H4 (cell line): ENCODE measurements at places on chromosomes 2 and 18.

DNA sequence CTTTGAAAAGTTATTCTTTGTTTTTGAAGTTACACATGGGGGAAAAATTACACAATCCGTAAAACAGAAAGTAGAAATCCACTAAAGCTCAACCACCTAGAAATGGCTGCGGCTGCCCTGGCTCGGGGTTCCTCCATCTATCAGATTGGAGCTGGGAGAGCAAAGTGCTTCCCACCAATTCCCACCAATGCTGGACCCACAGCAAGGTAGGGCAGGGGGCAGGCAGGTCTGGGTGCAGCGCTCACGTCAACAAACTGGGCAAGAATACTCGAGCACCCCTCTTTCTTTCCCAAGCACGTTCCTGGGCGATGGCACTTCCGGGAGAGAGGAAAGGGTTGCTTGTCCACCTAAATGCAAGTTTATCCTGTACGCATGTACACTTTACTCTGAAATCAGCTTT is 217.6 kb downstream of the NDUFA10 start:
- DNase-seq = no peak

- peak; percentile 65 for DNase-seq
Measured at GRCh38 chr18:59787998-59788790, 91.0 kb upstream of the CCBE1 start.

GRCh38 chr2:163834221-163834620 is 98.4 kb upstream of the FIGN start:
- no peak for DNase-seq

GRCh38 chr2:172596776-172597175 is 40.9 kb downstream of the PDK1 start:
- DNase-seq = no peak

GRCh38 chr2:147530033-147530432 is 314.8 kb upstream of the ACVR2A start:
- DNase-seq = no peak

DNA sequence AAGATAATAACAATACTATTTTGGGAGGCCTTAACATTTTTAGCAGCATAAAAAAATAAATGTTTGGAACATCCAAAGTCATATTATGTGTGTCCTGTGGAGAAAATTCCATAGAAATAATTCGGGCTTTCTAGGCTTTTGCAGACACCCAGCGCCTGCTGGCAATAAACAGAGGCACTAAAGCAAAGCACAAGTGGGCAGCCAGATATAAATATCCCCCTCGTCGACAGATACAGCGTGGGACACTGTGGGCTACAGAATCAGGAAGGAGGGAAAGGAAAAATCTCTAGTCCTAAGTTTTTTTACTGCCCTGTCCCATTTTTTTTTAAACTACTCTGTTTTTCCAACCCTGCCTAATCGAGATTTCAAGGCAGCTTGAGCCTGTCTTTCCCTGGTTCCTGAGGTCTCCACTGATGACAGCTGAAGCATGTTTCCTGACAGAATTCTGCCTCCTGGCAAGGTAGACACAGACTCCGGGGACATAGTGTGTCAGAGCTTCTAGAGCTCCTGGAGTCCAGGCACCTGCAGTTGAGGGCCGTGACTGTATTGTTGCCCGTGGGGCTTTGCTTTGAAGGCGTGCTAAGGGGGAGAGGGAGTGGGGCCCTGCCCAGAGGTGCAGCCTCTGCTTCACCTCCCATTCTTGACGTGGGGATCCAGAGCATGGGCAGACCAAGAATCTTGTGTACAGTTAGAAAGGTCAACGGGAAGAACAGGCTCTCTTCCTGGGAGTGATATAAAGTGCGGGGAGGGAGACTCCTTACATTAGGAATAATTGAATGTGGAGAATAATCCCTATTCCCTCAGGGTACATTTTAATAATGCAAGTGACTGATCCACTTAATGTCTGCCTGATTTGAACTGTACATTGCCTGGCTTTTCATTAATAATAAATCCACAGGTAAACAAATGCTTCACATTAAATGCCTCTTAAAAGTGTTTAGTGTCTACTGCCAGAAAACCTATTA is 232.3 kb downstream of the DCC start:
- no peak for DNase-seq

- no peak for DNase-seq
Measured at GRCh38 chr2:290090-290722, 2.3 kb upstream of the ALKAL2 start.

DNA sequence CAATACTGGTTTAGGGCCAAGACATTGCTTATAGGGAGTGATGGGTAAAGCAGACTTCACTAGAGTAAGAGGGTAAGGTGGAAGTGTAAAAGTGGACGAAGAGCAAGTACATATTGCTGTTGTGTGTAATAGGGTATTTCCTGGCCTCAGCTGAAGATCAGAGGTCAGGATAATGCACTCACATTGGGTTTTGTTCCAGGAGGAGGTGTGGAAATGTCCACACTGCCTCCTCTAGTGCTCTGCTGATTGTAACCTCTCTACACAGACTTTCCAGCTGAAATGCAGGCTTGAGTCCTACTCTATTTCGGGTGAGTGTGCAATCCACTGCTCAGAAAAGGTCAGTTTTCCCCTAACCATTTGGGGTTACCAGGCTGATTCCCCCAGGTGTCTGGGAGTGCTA is 41.7 kb upstream of the PLA2R1 start:
- no peak for DNase-seq

DNA sequence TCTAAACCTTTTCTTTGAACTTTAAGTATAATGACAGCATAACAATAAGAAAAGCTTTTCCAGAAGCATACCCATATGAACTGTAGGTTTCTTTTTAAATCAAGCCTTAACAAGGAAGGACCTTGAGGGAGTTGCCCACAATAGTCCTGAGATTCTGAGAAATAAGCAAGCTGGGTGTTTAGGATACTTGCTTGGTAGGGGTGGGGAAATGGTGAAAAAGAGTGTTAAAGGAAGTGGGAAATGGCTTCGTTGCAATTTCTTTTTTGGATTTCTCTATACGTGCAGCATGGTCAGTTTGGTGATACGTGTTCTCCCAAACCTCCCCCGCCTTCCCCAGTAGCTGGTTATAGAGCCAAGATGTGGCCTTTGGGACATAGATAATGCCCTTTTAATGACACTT is 17.2 kb downstream of the INSIG2 start:
- no peak for DNase-seq

- DNase-seq = no peak
Measured at GRCh38 chr18:40863801-40864200, 1091.2 kb upstream of the PIK3C3 start.

- peak; percentile 70 for DNase-seq
Measured at GRCh38 chr2:152497481-152498052, 162.6 kb downstream of the FMNL2 start.

DNA sequence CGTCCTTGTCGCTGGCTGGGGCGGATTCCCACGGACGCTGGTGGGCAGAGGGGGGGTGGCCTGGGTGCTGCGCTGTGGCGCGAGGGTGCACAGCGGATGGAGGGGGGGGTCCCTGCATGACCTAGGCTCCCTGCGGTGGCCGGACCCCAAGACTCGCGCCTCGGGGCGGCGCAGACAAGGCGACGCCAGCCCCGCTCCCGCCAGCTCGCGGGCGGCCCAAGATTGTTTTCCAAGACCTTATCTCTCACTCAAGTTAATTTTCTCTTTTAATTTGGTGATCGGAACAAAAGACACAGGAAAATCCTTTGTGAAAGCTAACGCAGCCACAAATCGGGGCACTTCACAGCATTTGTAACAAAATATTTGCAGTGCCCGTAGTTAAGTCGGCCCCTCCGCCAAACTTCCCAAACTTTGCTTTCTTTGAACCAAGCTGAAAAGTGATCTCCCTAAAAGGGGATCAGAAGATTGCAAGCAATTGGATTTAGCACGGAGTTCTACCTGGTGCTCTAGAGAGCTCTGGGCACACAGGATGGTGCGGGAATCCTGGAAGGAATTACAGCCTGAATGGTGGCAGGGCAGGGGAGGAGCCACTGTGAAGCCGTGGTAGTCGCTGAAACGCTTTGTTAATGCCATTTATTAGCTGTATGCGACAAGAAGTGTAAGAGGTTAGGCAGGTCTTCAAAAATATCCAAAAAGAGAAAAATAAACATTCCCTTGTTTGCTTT is 4.8 kb upstream of the ID2 start:
- no peak for DNase-seq

- no peak for DNase-seq
Measured at GRCh38 chr2:22826703-22827102, 558.3 kb upstream of the KLHL29 start.

DNA sequence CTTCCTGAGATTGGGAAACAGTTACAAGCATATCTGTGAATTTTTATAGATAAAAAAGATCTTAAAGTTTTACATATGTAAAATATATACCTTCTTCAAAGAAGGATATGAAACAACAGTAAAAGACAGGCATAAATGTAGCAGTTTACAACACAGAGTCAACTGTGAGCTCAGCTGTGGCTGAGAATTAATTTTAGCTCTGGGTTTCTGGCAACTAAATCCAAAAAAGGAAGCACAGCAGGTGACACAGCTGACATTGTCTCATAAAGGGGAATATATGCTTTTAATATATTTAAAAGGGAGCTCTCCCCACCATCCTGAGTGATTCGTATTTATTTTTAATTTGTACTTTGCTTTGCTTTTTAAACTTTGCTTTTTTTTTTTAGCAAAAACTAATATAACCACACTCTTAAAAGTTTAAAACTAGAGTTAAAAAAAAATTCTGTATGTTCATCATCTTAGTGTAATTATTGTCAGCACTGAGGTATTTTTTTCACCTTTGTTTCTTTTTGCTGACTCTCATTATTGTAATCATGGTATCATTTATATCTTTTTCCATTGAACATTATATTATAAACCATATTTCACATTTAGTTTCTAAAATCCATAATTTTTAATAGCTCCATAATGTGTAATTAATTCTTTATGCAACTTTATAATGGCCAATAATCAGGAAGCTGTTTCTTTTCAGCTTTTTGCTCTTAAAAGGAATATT is 6.7 kb downstream of the TUBB6 start:
- no peak for DNase-seq

GRCh38 chr2:43400508-43400907 is 174.1 kb upstream of the ZFP36L2 start:
- no peak for DNase-seq

DNA sequence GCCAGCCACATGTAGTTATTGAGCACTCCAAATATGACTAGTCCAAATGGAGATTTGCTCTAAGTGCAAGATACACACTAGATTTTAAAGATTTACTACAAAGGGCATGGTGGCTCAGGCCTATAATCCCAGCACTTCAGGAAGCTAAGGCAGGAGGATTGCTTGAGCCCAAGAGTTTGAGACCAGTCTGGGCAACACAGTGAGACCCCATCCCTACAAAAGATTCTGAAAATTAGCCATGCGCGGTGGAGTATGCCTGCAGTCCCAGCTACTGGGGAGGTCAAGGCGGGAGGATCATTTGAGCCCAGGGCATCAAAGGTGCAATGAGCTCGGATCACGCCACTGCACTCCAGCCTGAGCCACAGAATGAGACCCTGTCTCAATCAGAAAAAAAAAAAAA is 93.5 kb upstream of the HNRNPA3 start:
- DNase-seq = no peak

DNA sequence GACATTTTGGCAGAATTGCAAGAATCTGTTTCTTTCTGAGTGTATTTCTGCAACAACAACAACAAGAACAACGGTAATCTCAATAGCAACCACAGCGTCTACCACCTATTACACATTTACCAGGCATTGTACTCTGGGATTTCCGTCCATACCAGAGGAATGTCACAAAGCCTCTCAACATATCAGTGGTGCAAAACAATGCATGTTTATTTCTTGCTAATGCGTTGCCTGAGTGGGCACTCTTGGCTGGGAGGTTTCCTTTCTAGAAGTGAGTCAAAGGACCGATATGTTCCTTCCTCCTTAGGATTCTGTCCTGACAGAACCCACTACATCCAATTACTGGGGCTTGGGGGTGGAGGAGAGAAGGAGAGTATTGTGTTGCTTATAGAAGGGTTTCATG is 585.6 kb downstream of the TSN start:
- DNase-seq = no peak

GRCh38 chr2:26058390-26058789 is 24.5 kb downstream of the RAB10 start:
- no peak for DNase-seq
